Skin of body (tissue), 3 donors: ENCODE measurements at places on chromosomes 3 and 15. TPM values are rescaled to one million over a fixed set of nuclear protein-coding genes. Genes with fewer than 3 reads are reported as not detected.
A peak's percentile ranks its signal among the peaks of the same experiment; 100 is the strongest.

- DNase-seq = no peak
Observed at GRCh38 chr3:160027541-160028195, 39.0 kb downstream of the IL12A start.

DNA sequence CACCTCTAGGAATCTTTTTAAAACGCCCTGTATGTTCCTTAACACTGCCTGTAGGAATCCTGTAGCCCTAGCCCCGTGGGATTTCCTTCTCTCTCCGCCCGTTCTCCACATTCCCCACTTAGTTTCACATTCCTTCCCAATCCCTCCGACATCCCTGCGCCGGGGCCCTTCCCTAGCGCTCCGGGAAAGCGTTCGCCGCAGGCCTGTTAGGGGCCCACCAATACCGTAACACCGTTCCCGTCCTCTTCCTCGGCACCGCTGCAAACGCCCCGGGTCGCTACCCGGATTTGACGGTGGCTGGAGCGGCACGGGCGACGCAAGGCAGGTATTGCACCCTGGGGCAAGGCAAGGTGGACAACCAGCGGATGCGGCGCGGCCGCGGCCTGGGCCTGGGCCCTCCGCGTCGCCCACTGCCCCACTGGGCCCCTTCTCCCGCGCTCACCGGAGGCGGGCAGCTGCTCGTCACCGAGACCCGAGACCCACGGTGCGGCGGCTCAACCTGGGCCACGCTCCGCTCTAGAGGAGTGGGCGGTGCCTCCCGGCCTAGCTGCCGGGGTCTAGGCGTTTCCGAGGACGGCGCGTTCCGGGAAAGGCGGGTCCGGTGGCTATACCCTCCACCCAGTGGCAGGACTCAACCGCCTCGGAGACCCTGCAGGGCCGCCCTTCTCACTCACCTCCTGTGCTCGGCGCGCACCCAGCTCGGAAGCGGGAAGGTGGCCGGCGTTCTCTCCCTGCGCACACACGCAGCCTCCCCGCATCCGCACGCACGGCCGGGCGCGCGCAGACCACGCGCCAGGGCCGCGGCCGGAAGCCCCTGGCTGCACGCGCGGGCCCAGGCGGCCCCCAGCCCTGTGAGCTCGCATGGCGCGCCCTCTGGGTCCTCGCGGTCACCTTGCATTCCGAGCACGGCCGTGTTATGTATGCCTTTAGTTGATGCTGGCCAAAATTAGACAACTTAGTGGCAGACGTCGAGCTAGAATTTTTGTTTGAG, at the start of gene B3GALNT1:
Gene B3GALNT1, minus strand, starts transcription at position 789 of the 991 bp plus-strand sequence. CDS start 18,595 bp downstream, outside the sequence.
- DNase-seq = peak; percentile 57

DNA sequence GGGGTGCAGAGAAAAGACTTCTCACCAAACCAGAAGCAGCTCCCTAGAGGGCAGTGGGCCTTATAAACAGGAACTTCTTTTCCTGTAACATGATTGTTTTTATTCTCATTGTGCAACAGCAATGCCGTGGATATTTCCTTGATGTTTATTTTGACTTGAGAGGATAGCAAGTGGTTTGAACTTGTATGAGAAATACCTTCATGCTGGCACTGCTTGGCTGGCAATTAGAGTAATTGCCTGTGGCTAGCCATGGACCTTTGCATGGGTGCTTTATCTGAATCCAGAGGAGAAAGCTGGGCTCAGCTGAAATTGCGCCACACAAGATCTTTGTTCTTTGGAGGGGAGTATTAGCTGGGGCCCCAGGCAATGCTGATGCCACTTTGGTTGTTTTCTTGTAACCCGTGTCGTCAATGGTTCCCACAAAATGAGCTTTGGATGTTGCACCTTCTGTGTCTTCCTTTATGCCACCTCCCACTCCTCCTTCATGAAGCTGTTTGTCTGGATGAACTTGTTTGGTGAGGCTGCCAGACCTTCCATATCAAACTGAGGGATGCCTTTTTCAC, 37.9 kb downstream of the CMTM8 start:
- no peak for DNase-seq

GRCh38 chr3:123088387-123088786, 21.6 kb downstream of the PDIA5 start:
- DNase-seq = no peak

- DNase-seq = no peak
Observed at GRCh38 chr3:50170689-50171088, 15.6 kb downstream of the SEMA3F start.

DNA sequence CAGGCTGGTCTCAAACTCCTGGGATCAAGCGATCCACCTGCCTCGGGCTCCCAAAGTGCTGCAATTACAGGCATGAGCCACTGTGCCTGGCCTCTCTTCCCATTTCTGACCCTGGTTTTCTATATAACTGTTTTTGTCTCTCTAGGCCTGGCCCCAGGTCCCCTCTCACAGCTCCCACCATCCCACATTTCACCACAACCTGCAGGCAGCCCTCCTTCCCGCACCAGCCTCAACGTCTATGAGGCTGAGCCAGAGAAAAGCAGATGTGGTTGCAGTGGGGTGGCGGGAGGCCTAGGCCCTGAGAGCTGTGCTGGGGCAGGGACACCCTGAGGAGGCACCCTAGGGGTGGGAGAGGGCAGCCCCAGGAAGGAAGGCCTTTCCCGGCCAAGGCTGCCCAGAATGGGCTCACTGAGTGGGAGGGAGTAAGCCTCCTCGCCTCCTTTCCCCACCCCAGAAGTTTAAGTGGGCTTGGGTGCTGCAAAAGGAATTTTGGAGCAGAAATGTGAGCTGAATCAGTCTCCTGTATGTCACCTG, 99.7 kb downstream of the LSM3 start:
- DNase-seq = no peak

- DNase-seq = no peak
Observed at GRCh38 chr3:180116203-180116602, 79.5 kb upstream of the PEX5L start.

- no peak for DNase-seq
Observed at GRCh38 chr15:89141885-89142284, 53.6 kb downstream of the ABHD2 start.

Gene P2RY1
- 5.7 TPM for total RNA-seq

Gene GOLGA8S
- total RNA-seq = 0.10 TPM
